SK-N-SH treated with all-trans-retinoic acid at 6 μM for 48 hours (cell line): ENCODE measurements at places on chromosomes 11 and 22.

DNA sequence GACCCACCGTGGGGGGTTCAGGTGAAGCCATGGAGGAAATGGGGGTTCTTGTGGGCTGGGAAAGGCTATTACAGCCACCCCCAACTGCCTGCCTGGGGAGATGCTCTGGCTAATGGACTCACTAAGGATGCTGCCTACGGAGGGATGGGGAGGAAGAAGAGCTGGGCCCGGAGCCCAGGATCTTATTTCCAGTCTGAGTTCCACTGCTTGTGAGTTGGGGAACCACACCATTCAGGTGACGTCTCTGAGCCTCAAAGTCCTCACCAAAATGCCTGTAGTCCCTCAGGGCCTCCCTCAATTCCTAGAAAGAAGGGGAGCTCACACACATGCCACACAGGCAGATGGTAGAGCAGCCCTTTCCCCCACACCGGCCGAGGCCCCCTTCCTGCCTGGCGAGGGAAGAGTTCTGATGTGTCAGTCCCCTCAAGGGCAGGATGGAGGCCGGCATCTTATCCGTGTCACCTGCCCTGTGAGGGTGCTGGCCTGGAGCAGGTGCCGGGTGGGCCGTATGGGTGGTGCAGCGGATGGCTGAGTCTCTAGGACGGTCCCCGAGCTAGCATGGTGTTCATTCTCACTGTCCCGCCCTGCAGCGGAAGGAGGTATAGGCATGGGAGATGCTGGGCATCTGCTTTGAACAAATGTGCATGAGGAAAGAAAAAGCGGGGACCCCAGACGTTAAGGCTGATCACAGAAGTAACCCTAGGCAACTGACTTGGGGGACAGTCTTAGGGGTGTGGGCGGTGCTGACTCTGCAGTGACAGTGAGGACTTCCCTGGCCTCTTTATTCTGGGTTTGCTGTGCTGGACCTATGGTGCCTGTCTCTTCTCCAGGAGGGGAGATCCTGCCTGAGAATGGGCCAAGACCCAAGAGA, 15.7 kb downstream of the MRGPRF start:
- ATAC-seq, result no peak

GRCh38 chr22:35561796-35562526, 21.3 kb downstream of the RASD2 start:
- ATAC-seq, result peak; percentile 93

- no peak for ATAC-seq
Observed at GRCh38 chr22:17779286-17780115, 5.2 kb upstream of the BID start.

- ATAC-seq, result peak; percentile 78
Observed at GRCh38 chr11:13338427-13339069, 61.0 kb downstream of the BMAL1 start.

- no peak for ATAC-seq
Observed at GRCh38 chr11:117704395-117705100, 92.5 kb downstream of the DSCAML1 start.

- peak; percentile 78 for ATAC-seq
Observed at GRCh38 chr11:68383976-68384501, 71.6 kb downstream of the LRP5 start.

GRCh38 chr22:24500277-24500820, 5.2 kb downstream of the UPB1 start:
- no peak for ATAC-seq

DNA sequence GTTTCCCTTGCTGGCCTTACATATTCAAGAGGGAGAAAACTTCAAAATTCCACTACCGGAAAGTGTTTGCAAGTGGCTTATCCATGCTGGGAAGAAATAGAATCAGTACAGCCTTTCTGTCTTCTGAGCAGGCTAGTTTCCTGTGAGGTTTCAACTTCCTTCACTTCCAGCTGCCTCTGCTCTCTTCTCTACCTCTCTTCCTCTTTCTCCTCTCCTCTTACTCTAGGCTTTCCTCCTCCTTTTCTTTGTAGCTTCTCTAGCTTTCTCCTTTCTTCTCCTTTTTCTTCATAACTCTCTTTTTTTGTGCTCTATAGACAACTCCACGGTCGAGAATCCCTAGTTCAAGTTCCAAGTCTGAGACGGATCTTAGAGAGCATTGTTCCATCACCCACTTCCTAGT, 421.8 kb downstream of the ETS1 start:
- no peak for ATAC-seq

GRCh38 chr11:73961321-73961720, 10.5 kb downstream of the DNAJB13 start:
- ATAC-seq, result no peak

- ATAC-seq, result no peak
Observed at GRCh38 chr11:119108857-119109221, 1.7 kb downstream of the C2CD2L start.

DNA sequence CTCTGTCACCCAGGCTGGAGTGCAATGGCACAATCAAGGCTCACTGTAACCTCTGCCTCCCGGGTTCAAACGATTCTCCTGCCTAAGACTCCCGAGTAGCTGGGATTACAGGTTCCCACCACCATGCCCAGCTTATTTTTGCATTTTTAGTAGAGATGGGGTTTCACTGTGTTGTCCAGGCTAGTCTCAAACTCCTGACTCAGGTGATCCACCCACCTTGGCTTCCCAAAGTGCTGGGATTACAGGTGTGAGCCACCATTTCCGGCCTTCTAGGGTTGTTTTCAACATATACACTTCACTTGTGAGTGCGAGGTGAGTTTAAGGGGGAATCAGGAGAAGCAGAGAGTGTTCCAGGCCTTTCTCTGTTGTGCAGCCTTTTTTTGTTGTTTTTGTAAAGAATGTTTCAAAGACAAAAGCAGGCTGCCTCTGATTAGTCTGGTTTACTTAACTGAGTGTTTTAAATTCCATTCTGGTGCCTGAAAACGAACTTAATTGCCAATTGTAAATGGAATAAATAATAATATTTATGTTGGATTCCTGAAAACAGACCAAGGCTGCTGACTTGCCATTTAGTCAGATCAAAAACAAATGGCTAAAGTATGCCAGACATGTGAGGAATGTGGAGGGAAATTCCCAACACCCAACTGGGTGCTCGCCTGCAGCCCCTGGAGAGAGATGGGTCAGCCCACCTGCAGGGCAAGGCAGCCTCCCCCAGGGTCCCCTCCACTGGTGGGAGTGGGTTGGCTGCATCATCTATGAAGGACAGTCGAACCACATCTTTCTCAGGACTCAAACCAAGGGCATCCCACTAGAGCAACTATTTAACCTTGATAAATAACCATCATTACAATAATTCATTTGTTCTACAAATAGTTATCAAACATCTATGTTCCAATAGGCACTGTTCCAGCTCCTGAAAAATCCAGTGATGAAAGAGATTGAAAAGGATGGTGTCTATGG, 4.6 kb upstream of the RANGAP1 start:
- ATAC-seq, result no peak

GRCh38 chr11:116862185-116862584, 24.8 kb upstream of the APOA1 start:
- ATAC-seq, result no peak; the same call in 2 of the 3 replicates

- peak; percentile 69 for ATAC-seq
Observed at GRCh38 chr22:46007003-46007847, 30.3 kb upstream of the WNT7B start.

DNA sequence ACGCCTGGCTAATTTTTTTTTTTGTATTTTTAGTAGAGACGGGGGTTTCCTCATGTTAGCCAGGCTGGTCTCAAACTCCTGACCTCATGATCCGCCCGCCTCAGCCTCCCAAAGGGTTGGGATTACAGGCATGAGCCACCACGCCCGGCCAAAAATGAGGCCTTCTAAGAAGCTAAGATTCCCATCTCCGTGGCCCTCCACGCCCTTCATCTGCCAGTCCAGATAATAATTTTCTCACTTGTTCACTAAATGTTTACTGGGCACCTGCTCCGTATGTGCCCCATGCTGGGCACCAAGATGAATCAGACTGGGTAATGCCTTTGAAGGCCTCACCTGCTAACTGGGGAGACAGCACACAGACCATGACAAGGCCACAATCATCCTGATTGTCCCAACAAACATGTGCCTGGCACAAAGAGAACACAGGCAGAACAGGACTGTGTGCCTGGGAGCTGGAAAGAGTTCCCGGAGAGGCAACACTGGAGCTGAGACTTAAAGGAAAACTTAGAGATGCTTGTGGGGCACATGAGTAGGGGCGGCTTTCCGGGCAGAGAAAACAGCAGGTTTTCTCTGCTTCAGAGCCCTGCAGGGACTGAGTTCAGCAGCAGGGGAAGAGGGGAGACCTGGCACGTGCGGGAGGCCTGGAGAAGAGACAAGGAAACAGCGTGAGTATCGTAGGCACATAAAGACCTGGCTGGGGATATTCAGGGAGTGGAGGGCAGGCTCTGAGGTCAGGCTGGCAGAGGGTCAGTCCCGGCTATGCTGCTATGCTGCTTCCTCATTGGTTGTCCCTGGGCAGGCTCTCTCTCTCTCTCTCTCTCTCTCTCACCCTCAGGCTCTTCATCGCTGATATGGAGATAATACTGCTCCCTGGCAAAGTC, 2.4 kb downstream of the KIAA0930 start:
- no peak for ATAC-seq

DNA sequence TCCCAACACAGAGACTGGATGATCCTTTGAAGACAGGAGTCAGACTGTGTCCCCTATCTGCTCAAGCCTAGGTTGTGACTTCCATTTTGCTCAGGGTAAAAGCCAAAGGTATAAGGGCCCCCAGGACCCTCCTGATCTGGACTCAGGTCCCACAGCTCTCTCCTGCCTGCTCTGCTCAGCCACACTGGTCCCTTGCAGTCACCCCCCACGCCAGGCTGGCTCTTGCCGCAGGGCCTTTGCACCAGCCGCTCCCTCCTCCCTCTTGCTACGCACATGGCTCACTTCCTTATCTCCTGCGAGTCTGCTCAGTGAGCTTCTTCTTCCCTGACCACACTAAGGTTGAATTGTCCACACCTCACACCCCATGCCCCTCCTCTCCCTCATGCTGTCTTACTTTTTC, 28.4 kb upstream of the CACNG2 start:
- ATAC-seq, result no peak

DNA sequence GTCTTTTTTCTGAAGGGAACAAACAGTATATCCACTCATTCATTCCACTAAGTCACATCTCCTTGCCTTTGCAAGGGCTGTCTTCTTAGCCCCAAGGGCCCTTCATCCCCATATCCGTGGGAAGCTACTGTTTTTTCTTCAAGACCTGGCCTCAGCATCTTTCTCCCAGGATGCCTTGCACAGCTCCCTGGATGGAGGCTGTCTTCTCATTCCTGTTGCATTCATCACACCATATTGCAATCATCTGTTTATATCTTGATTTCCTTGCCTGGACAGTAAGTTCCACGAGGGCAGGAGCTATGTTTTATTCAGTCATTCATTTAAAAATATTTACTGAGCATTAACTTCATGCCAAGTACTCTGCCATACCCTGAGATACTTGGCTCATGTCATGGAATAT, 29.3 kb upstream of the NECTIN1 start:
- ATAC-seq, result no peak

- ATAC-seq, result peak; percentile 12; the same call in 1 of the 3 replicates
Observed at GRCh38 chr22:30212363-30212995, 34.1 kb downstream of the LIF start.

DNA sequence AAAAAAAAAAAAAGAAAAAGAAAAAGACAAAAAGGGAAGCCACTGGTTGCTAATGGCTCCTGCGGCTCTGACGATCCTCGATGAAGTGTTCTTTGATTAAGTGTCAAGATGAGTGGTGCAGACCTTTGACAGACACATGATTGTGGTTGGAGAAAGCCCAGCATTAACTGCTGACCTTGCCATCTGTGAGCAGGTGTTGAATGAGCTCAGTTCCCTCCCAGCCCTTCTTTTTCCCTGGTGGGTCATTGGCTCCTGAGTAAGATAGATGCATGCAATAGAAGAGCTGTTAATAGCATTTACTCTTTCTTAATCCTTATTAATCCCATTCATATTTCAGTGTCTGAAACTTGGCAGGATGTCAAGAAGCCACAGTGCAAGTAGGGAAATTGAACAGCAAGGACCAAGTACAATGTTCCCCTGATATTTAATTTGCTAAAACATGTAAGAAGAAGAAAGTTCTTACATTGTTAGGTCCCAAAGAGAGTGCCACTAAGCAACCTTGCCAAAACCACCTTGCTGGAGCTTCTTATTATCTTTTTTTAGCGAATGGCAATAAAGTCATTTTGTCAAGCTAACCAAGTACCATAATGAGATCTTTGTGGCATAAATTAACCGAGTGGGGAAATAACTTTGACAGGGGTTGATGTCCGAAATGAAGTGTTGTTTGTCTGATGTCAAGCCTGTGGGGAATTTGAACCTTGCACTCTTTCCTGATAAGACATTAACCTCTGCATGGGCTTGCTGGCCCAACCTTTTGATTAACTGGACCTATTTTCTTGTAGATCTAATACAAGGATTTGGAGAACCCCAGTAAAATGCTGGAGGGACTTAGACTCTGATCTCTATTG, 113.7 kb downstream of the PTPRJ start:
- ATAC-seq, result no peak
